ENCODE measurements at places on chromosomes 11 and 22.

DNA sequence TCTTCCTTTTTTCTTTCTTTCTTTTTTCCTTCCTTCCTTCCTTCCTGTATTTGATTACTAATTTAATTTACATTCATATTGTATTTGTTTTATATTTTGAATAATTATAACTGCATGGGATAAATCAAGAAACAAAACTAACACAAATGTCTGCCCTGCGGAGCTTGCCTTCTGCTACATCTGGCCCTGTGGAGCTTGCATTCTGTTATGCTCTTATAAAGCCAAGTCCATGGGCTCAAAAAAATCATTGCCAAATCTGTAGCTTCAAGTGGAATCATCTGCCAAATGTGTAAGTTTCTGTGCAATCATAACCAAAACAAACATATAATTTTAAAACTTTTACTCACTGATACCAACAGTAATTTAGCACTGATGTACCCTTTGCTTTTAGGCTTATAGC lies 8.0 kb upstream of the OR52J3 start:
- no peak for DNase-seq

DNA sequence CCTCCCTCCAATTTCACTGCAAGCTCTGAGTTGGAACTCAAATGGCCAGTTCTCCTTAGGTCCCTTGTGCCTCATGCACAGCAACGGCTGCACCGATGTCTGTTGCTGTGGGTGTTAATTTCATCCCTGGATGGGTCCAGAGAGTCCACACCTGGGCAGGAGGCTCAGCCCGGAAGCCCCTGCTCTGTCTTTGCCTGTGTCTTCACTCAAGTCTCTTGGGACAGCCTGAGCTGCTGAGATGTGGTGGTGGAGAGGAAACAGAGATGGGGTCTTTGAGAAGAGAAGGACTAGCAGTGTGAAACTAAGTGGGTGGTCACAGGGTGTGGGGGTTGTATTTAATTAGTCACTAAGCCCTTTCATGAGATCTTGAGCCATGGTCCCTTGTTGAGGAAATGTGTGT lies 109.3 kb downstream of the NECTIN1 start:
- no peak for DNase-seq

- no peak for DNase-seq
These were observed 151.6 kb downstream of the FAT3 start for GRCh38 chr11:92376146-92376599.

- peak; percentile 46 for DNase-seq
These were observed 4.2 kb downstream of the VPS26B start for GRCh38 chr11:134228625-134229024.

GRCh38 chr11:35464308-35464707 lies 45.0 kb upstream of the SLC1A2 start:
- no peak for DNase-seq

- DNase-seq = no peak
These were observed 30.4 kb upstream of the CD5 start for GRCh38 chr11:61071913-61072312.

GRCh38 chr11:34176751-34177209 lies 71.4 kb downstream of the NAT10 start:
- DNase-seq = no peak

- no peak for DNase-seq
These were observed 6.2 kb downstream of the AMOTL1 start for GRCh38 chr11:94774345-94774744.
